ENCODE measurements at places on chromosomes 6 and 20.

GRCh38 chr6:150691463-150691862 is 91.8 kb downstream of the PLEKHG1 start:
- no peak for DNase-seq

- DNase-seq, result no peak
Measured at GRCh38 chr6:6722195-6722594, 133.7 kb downstream of the LY86 start.

DNA sequence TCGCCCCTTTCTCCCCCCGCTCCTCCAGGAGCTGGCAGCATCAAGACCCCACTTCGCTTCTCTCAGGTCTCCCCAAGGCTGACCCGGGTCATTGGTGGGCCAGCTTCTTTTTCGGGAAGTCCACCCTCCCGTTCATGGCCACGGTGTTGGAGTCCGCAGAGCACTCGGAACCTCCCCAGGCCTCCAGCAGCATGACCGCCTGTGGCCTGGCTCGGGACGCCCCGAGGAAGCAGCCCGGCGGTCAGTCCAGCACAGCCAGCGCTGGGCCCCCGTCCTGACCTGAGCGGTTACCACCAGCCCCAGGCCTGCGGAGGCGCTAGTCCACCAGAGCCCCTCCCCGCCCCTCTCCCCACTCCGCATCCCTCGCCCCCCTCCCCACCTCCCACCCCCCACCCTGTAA is 1.0 kb downstream of the PPDPF start:
- no peak for DNase-seq

DNA sequence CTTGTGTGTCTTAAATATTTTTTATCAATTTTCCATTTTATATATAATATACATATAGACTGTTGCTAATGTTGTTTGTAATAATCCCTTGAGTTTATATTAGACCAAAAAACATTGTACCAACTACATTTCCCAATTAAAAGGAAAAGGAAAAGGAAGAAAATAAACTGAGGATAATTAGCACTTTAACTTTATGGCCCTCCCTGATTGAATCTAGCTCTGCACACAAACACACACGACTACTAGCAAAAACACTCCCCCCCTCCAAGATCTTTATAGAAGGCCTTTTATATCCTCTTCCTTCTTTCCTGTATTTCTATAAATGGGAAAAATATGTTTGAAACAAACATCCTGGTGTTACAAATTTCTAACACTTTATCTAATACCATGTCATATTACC is 276.8 kb downstream of the NKAIN2 start:
- no peak for DNase-seq

DNA sequence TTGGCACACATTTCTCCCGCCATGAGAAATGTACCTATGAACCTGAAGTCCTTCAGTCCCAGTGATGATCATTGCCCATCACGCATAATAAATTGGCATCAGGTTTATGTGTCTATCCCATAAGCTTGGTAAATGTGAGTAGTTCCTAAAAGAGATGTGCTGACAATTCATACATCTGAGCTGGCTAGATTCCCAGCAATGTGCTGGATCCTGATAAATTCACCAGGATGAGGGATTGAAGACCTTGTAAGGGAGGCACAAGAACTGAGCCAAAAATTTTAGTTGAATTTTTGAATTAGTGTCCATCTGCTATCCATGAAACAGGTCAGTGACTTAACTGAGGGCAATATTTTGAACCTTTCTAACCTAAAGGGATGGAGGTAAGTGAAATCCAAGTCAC is 267.9 kb upstream of the CITED2 start:
- no peak for DNase-seq

DNA sequence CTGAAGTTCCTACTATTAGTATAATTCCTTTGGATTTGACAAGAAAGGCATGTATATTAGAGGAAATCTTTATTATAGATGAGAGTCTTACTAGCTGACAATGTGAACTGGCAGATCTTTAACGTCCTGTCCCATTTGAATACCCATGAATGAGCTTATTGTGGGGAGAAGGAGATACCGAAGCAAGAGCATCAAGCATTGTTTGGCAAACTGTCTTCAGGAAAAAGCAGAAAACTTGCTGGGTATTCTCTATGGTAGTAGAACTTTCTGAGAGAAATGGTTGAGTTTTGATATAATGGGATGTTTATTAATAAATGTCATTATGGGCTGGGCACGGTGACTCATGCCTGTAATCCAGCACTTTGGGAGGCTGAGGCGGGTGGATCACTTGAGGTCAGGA is 18.3 kb downstream of the RSPO3 start:
- no peak for DNase-seq

DNA sequence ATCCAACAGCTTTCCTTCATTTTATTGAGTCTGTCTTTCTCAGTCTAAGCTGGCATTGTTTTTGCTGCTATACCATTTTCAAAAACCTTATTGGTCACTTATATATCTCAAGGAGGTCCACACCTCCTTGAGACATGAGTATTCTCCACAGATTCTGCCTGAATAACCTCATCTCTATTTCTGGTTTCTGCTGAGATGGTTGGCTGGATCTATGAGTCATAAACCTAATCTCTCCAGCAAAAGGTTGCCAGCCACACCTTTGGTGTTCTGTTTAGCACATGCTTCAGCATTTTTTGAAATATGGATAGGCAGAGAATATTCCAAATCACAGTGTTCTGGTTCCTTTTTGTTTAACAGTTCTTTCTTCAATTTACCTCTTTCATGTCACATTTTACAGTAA is 40.8 kb upstream of the TMEM244 start:
- DNase-seq, result no peak

DNA sequence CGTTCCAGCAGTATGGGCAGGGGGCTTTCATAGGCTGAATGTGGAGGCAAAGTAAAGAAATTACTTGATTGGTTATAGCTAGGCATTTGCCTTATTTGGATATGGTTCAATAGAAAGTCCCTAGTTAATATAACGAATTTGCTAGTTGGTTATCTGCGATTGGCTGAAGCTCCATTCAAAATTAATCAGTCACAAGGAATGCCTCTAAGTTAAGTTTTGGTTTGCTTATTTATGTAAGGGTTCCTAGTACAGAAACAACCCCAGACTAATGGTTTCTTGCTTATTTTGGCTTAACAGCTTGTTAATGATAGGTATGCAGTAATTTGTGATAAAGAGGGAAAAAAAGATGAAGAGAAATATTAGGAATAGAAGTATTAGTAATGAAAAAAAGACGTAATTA is 87.5 kb downstream of the JAG1 start:
- DNase-seq, result no peak

DNA sequence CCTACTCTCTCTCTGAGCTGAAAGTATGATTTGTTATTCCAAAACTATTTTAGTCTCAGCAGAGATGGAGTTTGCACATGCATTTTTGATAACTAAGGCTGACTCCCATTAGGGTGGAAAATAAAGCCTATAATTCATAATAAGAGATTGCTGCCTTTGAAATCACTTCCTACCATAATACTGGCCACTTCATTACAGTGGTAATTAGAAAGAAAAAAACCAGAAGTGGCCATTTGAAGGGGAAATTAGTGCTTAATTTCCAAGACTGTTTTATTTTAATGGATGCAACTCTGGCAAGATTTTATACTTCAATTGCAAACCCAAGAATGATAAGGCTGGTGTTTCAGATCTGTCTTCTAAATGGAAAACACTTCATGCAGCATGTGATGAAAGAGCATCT is 43.4 kb downstream of the SLC35B3 start:
- DNase-seq, result no peak

GRCh38 chr6:144718431-144718830 is 433.3 kb downstream of the UTRN start:
- no peak for DNase-seq

GRCh38 chr6:142857796-142858555 is 87.0 kb downstream of the HIVEP2 start:
- no peak for DNase-seq

DNA sequence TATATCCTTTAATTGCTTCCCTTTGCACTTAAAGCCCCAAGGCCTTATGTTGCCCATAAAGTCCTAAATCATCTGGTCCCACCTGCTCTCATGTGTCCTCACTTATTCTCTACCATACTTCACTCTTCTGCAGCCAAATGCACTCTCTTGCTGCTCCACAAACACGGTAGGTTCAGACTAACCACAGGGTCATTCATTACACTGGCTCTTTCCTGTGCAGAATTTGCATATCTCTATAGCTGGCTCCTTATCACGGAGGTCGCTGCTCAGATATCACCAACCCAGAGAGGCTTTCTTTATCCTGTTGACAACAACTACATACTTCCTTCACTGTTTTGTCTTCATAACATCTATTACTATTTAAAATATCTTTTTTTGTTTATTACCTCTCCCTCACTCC is 86.8 kb downstream of the MOXD1 start:
- DNase-seq, result no peak

GRCh38 chr20:40090236-40090635 is 598.8 kb downstream of the MAFB start:
- DNase-seq, result no peak

DNA sequence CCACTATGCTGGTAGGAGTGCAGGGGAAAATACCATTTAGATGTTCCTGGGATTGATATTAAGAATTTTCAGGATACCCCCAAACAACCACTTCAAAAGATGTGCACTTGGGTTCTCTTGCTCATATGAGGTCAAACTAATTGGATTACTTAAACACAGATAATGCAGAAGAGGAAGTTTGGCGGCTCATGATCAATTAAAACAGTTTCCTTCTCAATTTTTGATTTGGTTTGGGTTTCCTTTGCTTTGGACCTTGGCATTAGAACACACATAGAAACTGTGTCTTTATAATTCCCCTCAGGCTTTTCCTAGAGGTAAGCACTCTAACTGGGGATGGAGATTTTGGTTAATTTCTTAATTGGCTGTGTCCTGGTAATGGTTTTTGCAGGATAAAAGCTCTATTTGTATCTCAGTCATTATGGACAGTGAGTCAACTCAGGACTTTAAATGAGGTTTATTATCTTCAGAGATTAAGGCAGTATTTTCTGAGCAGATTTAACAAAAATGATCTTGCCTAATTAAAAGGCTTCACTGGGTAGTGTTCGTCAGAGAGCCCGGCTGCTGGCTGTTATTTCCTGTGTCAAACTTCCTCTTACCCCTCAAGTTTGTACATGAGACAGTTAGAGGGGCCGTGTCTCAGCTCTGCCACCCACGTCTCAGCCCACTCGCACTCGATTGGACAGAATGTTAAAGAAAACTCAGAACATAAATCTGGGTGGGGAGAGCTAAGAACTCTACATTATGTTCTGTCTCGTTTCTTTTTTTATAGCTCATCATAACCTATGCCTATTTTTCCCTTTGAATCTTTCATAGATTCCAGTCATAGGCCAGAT is 50.3 kb upstream of the PREP start:
- no peak for DNase-seq

DNA sequence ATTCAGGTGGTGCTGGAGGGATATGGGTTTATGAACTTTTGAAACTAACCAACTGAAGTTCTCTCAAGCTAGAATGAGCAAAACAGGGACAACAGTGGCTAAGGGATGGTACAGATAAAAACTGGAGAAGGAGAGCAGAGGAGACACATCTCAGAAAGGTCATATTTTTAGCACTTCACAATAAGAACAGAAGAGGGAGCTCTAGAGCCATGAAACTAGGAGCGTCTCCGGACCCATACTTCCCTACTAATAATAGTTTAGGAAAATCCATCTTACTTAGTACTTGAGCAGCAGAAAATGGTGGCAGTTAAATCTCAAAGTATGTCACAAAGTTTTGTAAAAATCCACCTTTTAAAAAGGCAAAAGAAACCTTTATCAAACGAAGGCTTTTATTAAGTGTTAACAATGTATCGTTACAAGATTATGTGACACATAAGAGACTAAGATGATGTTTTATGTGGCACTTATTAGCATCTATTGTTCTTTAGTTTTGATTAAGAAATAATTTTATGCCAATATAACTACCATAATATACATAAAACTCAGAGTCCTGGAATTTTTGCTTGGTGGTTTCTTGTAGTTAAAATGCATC is 278.6 kb downstream of the TBC1D32 start:
- no peak for DNase-seq

DNA sequence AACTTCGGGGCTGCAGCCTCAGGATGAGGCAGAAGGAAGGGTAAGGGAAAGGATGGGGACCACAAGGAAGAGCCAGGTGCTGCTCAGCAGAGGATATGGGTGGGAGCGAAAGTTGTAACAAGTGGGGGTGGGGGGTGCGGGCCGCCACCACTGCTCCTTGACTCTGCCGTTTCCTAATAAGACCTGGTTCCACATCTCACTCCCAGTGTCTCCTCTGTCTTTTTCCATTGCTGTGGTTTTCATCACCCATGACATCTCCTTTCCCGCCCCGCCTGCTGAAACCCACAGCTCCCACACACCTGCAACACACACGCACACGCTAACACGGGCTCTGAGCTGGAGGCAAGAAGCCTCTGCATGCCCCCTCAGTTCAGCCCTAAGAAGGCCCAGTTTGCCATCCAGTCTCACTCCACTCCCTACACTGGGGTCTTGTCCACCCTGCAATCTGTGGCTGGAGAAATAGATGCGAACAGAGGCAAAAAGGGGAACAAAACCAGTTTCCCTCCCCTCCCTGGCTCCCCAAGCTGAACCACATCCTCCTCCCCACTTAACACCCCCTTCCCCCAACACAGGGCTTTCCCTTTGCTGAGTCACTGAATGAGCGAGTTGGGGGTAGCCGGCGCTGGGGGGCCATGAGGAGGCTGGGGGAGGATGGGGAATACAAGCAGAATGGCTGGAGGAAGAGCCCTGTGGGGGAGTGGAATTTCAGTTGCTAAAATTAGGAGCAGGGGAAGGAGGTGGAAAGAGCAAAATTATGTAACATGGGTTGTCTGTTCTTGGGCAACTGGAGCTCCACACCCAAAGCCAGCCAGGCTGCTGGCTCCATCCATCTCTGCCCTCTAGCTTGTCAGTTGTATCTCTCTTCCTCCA is 11.5 kb downstream of the NFKBIL1 start:
- DNase-seq, result no peak

DNA sequence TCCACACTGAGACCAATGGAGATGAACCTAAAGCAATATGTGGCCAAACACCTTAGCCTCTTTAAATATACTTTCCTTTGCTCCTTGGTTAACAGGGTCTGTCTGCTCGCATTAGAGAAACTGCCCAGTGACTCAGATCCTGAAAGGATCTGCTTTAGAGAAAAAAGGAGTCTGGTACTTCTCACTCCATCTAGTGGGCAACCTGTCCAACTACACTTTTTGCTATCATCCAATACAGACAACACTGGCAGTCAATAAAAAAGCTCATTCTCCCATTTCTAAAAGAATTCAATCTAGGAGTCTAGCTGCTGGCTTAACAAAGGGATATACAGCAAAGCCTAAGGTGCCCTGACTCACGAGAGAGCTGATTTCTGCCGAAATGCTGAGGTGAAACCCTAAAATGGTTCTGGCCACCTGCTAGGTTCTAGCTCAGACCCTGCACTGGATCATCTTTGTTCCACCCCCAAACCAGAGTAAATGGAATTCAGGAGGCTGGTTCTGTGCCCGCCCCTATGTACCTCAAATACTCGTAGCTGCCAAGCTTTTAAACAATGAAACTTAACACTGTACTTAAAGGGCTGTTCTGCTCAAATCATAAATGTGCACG is 11.5 kb downstream of the GNL1 start:
- DNase-seq, result no peak

- no peak for DNase-seq
Measured at GRCh38 chr6:68994521-68994920, 359.4 kb downstream of the ADGRB3 start.

GRCh38 chr6:111353912-111354462 is 129.0 kb downstream of the REV3L start:
- DNase-seq, result no peak

GRCh38 chr20:9578594-9578993 is 64.2 kb downstream of the LAMP5 start:
- no peak for DNase-seq

Data from cortex of kidney (tissue), 1 donor.